Left ventricle myocardium superior (tissue), 1 donor: ENCODE measurements at places on chromosomes 7 and 10.

DNA sequence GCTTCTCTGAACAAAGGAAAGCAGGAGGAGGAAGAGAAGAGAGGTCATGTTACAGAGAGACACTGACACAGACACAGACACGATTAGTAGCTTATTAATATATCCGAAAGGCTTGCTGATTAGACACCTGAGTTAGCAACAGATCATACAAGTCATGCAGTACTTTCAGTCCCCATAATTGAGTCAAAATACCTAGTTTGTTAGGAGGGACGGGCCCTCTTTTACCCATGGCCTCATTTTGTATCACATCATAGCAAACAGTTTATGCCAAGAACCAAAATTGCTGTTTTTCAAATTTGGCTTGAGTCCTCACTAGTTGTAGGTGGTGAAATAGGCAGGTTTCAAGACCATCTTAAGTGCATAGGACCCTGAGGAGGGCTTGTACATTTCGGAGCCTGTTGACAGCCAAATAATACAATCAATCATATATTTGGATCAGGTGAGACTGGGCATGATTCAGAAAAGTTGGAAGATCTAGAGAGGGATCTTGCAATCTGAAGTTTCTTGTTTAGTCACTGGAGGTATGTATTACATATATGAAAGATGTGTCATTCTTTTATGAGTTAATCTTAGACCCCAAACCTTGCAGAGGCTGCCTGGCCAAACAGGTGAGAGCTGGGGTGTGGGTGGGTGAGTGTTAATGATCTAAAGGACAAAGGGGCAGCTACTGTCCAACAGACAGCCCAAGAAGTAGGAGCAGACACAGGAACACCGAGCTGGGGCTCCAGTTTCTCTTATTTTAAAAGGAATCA, 65.4 kb downstream of the PRPF18 start:
- DNase-seq = no peak

DNA sequence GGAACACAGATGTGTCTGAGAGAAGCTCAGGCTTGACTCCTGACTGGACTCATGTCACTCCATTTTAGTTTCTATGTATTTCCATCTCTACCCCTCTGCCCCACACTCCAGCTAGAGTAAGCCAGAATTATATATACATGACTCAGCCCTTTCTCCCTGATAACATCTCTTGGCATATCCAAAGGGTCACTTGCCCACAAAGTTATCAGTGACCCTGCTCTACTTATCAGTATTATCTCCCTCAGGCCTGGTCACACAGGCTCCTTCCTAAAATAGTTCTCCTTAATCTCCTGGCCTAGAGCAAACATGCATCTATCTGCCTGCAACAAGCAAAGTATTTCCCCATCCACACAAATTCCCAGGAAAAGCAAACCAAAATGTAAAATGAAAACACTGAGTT, 598.3 kb downstream of the SUGCT start:
- no peak for DNase-seq

DNA sequence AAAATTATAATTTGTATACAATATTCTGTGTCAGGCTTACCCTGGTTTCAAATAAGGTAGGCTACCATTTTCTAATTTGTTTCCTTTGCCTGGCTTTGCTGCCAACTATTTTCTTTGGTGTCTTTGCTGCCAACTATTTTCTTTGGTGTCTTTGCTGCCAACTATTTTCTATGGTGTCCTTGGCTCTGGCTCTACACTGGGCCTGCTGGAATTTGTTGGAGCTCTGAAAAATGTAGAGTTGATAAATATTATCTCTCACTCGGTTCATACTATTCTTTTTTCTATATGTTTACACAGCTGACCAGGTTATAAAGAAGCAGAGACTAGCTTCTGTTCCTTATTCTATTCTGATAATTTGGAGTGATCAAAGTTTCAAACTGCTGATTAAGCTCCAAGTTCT, 768.0 kb upstream of the PHF14 start:
- DNase-seq = no peak

- no peak for DNase-seq
Measured at GRCh38 chr7:24498439-24498838, 74.8 kb upstream of the PALS2 start.

GRCh38 chr10:51344371-51344770, 270.1 kb downstream of the PRKG1 start:
- DNase-seq = no peak

- DNase-seq = no peak
Measured at GRCh38 chr10:24008164-24009091, 200.5 kb upstream of the KIAA1217 start.

DNA sequence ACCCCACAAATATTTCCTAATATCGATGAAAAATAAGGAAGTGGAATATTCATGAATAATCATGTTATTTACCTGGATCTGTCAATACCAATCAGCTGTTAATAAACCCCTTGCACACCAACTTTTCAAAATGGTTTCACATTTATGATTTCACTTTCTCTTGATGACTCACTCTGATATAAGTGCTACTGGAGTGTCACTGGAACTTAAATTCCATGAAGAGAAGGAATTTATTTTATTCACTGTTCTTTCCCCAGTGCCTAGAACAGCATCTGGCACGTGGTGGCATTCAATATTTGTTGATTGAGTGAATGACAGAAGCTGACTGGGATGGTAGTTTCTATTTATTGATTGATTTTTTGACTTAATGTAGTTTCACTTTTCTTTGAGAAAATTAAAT, 3.5 kb upstream of the ENO4 start:
- no peak for DNase-seq
